Stromal cell of bone marrow (primary cell): ENCODE measurements at places on chromosomes 2 and 18.
A peak's percentile ranks its signal among the peaks of the same experiment; 100 is the strongest.

- no peak for DNase-seq
These were observed 94.8 kb upstream of the OTOS start for GRCh38 chr2:240235149-240235803.

- no peak for DNase-seq
These were observed 137.1 kb downstream of the RPIA start for GRCh38 chr2:88828397-88829137.

DNA sequence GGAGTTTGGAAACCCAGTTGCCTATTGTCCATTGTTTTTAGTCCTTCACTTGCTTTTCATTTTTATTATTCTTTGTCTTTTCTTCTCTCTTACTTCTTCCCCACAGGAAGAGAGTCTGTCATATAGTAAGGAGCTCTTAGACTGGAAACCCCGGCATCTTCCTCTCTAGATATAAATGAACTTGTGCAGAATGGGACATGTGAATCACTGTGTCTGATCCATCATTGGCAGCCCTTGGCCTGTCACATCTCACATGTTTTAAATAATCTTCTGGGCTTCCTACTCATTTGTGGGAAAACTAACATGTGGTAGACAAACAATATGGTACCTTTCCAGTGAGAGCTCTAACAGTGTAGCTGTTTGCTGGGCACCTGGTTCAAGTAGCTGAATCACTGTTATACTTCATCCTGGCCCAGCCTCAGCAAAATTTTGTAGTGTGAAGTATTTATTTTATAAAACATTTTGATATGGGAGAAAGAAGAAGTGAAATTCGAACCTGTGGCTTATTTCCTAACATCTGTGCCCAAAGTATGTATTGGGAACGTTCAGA lies 112.8 kb downstream of the PHLPP1 start:
- no peak for DNase-seq

GRCh38 chr2:120864981-120865380 lies 129.3 kb downstream of the GLI2 start:
- no peak for DNase-seq

- DNase-seq, result peak; percentile 77
These were observed at the start of the genes BCS1L and ZNF142 for GRCh38 chr2:218659258-218659987. Gene BCS1L, plus strand, starts transcription at chr2:218659683. Its CDS starts 1,305 bp downstream, at chr2:218660988. Gene ZNF142, minus strand, starts transcription at chr2:218659623. Its CDS starts 3,194 bp downstream, at chr2:218656429.

DNA sequence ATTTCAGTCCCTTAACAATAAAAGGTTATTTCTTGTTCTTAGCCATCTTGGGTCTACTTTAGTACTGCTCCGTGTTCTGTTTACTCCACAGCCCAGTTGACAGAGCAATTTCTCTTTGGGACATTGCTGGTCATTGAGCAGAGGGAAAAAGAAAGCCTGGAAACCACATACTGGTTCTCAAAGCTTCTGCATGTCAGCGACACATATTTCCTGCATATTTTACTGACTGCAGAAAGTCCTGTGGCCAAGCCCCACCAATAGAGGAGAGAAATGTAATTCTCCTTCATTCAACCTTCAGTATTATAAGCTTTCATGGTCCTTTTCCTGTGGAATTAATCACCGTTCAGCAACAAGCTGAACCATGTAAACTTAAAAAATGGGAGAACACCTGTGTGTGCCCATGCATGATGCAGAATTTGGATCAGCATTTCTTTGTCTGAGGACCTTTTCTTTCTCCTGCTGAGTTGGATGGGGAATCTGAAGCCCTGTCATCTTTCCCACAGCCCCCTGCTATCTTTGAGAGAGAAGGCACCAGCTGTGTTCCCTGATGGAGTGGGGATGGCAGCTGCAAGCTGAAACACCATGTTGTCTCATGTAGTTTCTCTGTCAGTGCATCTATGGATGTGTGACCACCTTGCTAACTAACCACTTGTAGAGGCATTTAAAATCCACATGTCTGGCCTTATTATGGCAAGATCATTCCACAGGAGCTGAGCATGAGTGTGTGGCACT lies 431.6 kb downstream of the MEIS1 start:
- DNase-seq, result no peak

GRCh38 chr2:230360028-230360427 lies 33.0 kb downstream of the SP140L start:
- DNase-seq, result no peak

DNA sequence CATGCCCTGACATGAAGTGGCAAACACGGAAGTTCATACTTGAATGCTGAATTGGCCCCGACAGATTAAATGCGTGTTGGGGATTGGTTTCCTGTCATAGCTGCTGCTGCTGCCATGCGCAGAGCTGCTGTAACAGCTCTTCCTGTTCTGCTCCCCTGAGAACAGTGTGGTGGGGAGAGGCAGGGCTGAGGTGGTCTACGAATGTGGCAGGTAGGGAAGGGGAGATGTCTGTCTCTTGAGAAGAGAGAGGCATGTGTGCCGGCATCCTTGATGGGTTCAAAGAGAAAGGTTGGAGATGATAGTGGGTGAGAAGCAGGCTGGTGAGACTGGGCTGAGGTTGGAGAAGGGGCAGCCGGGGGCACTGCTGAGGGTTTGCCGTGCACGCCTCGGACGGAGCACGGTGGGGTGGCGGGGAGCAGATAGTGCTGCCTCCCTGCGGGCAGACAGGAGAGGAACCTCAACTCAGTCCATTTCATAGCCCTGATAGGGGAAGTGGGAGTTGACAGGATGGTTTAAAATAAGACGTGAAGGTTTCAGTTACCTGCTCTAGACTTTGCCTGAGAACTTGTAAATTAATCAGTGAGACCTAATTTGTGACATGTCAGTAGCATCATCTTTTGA lies 46.1 kb downstream of the TMEM185B start:
- DNase-seq, result no peak

GRCh38 chr2:28752631-28753376 lies 1.2 kb downstream of the PPP1CB start:
- DNase-seq, result no peak

DNA sequence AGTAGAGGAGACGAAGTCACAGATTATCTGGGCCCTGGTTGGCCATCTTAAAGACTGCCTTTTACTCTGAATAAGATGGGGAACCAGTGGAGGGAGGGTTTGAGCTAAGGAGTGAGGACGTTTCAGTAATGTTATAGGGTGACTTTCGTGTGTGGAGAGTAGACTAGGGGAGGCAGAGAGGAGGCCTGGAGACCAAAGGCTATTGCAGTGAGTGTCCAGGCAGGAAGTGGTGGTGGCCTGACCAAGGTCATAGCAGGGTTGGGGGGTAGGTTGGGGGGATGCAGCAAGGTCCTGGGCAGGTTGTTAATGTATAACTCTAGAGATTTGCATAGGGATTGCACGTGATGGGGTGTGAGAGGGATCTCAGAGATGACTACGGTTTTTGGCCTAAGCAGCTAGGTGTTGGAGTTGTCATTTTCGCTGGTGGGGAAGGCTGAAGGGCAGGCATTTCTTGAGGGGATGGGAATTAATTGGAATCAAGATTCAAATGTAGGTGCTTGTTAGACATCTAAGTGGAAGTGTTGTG lies 4.9 kb downstream of the CEP192 start:
- no peak for DNase-seq

DNA sequence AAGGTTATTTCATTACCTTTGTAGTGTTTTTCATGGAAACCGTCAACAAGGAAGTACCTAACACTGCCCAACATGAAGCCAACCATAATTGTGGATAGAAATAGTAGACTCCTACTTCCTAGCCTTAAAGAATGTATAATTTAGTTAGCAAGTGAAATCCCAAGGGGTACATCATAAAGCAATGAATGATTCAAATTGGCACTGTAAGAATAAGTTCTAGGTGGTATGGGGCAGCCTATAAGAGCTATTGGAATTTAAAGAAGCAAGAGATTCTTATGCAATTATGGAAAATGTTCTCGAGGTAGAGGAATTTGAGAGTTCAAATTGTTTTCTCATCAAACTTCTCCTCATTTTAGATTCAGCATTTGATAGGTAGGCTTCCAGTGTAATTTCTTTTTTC lies 157.9 kb downstream of the FMNL2 start:
- DNase-seq, result no peak

GRCh38 chr18:23137097-23137635 lies 1.9 kb downstream of the CABLES1 start:
- no peak for DNase-seq

DNA sequence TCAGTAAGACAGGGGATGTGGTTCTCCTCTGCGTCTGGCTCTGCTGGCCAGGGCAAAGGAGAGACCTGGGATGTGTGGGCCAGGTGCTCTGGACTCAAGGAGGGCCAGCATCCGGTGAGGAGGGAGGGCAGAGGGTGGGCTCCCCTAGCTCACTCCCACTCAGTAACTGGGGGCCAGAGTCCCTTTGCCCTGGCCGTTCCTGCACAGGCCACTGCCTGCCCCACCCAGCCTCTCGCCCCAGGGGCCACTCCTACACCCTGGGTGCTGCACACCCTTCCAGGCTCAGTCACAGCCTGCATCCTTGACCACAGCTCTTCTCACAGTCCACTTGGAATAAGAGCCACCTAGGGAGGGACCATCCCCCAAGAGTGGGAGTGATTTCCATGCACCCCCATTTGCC lies 41.0 kb downstream of the SNED1 start:
- DNase-seq, result no peak

- no peak for DNase-seq
These were observed 16.5 kb downstream of the GPC1 start for GRCh38 chr2:240451791-240452461.

DNA sequence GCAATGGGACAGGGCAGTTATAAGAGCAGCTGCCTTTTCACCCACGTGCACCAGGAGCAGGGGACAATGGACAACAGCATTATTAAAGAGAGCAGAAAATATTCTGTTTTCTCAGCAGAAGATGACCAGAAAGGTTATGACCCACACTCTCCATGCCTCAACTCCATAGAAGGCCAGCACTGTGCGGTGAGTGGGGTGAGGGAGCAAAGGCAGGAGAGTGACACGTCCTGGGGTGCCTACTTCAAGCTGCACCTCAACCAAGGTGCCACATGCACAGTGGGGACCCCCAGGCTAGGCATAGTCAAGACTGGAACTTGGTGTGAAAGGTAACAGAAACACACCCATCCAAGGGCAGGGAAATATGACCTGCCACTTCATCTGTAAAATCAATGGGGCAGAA lies 50.4 kb downstream of the POLR1A start:
- no peak for DNase-seq

- no peak for DNase-seq
These were observed 105.9 kb downstream of the LBH start for GRCh38 chr2:30336978-30337841.

GRCh38 chr18:3319399-3319798 lies 57.5 kb downstream of the MYL12B start:
- no peak for DNase-seq

DNA sequence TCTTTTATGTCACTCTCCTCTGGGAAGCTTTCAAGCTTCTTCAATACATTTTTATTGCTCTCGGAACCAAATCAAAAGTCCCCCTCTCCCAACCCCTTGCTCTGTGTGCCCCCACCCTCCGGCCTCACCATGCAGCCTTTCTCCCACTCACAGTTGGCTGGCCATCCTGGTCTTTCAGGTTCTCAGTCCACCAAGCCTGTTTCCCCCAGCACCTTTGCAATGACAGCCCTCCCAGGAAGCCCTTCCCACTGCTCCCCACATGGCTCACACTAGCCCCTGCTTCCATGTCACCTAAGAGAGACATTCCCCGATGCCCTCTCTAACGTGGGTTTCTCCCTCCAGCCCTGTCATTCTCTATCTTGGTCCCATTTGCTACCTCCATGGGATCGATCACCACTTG lies 266.6 kb downstream of the SRBD1 start:
- DNase-seq, result no peak

GRCh38 chr2:176725873-176726645 lies 456.8 kb downstream of the MTX2 start:
- no peak for DNase-seq

- no peak for DNase-seq
These were observed 107.9 kb upstream of the DLX2 start for GRCh38 chr2:172210599-172210998.

- no peak for DNase-seq
These were observed 92.6 kb upstream of the TSPYL6 start for GRCh38 chr2:54348646-54349045.

- peak; percentile 10 for DNase-seq
These were observed 78.6 kb downstream of the CALCRL start for GRCh38 chr2:187369471-187369870.

- no peak for DNase-seq
These were observed 147.8 kb downstream of the EXOC6B start for GRCh38 chr2:72678024-72678423.

DNA sequence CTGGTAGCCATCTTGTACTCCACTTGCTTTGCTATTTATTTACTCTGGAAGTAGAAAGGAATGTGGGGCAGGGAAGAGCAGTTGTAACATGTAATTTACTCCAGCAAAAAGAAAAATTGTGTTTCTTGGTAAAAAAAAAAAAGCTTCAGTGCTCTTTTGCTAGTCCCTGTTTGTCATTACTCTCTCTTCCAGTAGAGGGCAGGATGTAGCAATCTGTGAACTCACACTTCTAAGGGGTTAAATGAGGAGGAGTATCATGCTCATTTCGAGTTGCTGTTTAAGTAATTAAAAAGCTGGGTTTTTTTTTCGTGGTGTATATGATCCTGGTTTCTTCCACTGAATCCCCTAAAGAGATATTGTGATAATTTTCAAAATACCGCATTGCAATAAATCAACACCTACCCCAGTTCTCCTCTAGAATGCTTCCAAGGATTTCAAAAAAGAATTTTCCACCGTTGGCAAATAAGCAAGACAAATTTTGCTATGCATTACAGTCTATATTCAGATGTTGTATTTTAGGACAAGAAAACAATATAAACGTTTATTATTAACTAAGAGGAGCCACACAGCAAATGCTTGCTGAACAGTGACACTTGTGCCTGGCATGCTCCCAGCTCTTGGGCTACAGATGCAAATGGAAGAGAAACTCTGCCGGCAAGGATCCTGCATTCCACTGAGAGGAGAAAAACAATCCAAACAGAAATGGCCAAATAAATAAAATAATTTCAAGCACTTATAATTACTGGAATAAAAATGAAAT lies 261.6 kb downstream of the ASXL3 start:
- peak; percentile 23 for DNase-seq

GRCh38 chr2:114238910-114239559 lies 203.4 kb upstream of the DPP10 start:
- DNase-seq, result no peak

DNA sequence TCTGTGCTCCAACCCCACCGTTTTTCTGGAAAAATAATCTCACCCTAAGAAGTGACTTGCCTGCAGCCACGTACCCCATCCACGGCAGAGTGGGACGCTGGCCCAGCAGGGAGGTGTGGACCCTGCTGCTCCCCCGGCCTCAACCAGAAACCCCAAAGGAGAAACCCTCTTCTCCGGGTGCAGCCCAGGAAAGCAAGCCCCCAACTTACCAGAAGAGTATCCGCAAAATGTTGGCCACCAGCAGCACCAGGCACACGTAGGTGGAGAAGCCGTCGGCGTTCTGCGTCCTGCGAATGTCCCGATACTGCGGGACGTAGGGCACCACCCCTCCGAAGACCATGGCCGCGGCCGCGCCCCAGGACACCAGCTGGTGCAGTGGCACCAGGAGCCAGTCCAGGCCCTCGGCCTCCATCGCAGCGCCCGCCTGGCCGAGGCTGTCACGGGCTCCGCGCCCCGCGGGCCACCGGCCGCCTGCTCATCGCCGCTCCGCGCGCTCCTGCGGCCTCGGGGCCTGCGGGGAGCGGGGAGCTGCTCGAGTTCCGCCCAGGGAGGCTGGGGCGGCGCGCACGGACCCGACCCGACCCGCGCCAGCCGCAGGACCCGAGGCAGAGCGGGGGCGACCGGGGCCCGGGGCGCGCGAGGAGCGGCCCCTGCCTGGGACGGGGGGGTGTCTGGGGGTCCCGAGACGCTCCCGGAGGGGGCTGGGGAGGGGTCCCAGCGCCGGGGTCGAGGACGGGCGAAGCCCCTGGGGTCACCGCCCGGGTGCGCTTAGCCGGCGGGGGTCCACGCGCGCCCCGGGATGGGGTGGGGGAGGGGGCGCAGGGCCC lies 725 bp downstream of the SLC66A2 start:
- no peak for DNase-seq
